ENCODE measurements at places on chromosomes 1 and 21.

DNA sequence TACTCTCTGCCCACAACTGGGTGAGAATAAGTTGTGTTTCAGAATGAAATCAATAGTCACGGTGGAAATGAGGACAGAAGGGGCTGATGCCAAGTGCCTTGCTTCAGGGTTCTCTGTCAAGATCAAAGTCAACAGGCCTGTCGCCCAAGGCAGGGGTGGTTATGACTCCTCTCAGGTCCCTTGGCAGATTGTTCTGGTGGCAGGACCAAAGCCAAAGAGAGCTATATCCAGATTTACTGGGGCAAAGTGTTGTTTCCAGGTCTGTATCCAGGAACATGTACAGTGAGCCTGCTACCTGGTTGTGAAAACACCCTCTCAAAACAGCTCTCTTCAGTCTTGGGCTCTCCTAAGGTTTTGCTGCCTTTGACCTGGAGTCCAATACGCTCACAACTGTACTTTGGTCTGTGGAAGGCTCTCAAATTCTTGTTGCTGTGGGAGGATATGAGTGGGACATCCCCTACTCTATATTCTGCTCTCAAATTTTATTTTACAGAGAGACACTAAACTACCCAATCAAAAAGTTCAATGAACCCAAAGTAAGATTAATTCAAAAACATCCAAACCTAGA lies 175.1 kb upstream of the ETV3 start:
- no peak for DNase-seq

DNA sequence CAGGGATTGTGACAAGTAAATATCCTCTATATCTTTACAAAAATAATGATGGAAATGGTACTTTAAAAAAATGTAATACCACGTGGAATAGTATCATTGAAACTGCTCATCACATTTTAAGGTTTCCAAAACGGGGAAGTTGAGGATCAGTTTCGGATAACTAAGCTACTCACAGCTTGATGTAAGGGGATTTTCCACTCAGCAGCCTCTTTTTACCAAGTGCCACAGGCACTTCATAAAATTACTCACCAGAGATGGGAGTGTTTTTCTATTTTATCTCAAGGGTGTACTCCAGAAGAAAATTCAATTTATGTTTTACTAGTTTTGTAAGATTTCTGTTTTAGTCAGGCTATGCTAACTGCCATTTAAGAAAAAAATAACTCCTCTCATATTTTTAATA lies 91.7 kb downstream of the TPR start:
- DNase-seq: no peak

DNA sequence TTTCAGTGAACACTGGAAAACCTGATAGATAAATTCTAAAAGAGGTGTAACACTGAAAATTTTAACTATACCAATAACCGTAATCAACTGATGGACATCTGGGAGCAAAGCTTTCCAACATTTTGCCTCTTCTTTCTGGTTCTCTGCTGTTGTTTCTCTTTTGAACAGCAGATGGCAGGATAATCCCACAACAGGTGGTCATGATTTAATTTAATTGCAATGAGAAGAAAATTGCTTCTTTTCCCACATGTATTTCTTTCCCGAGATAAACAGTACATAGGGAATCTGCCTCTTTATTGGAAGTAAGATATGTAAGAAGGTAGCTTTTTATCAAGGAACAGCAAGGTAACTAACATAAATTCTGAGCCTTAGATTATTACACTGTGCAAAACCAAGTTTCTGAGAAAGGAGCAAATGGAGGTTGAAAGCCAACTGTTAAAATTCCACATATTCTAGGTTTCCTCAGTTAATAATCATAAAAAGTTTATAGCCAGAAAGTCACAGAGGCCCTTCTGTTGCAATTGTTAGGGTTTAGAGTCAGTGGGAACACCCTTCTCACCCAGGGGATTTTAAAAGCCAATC lies 72.9 kb downstream of the RPS6KA1 start:
- peak; percentile 3 for DNase-seq

DNA sequence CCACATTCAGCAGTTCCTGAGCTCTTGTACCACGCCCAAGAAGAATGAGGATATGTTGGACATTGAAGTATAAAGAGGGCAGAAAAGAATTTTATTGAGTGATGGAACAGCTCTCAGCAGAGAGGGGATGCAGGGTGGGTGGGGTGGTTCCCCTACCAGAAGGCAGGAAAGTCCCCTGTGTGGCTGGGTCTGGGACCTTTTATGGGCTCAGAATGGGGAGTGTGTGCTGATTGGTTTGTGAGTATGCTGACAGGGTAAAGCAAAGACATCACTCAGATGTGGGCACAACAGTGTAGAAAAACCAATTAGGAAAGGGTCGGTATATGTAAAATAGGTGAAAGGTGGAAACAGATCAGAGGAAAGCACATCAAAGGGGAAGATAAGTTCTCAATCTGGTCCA lies 62.2 kb downstream of the SGIP1 start:
- no peak for DNase-seq

DNA sequence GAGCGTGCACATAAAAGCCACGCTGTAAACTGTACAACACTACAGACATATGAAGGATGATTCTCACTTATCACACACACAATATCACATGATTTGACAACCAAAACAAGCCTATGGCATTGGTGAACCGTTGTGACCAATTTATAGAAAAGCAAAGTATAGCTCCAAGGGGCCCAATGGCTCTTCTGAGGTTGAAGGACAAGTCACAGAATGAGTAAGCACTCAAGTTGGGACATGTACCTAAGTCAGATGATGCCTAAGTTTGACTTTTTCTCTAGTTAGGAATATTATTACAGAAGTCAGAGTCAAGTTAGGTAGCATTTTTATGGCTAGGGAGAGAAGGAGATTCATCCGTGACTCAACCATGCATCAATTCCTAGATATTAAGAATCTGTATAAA lies 45.7 kb downstream of the PLPP3 start:
- DNase-seq: no peak

- DNase-seq: no peak
These were observed 255.3 kb downstream of the FOXD2 start for GRCh38 chr1:47693115-47693514.

DNA sequence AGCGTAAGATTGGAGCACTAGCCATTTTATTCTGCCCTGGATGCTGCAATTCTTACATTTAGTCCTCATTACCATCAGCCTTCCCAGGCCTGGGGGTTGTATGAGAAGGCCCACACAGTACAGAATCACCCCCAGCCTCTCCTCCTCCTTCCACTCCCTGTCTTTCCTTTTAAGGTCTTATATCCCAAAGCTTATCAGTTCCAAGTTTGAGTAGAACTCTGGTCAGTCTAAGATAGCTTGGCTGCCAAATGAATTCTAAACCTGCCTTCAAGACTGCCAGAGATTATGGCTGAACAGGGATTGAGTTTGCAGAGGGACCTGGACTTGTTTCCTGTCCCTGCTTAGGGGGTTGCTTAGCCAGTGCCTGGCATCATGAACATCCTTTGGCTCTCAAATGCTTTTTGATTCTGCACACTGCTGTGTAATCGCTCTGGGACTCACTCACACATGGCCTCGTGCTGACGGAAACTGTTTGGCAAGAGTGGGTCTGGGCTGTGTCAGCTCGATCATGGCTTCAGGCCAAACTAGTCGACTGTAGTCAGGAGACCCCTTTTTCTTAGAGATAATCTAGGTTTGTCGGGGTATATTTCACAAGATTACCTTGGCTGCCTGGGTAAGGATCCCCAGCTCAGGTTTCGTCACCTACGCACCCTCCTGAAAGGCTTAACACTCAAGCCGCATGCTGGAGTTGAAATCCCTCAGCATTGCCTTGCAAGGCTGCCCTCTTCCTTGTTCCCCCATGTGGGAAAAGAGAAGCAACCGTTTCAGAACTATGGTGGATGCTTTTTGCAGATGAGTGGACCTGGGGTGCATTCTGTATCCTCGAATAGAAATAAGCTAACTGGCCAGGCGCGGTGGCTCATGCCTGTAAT lies 252.6 kb downstream of the NFIA start:
- DNase-seq: no peak

DNA sequence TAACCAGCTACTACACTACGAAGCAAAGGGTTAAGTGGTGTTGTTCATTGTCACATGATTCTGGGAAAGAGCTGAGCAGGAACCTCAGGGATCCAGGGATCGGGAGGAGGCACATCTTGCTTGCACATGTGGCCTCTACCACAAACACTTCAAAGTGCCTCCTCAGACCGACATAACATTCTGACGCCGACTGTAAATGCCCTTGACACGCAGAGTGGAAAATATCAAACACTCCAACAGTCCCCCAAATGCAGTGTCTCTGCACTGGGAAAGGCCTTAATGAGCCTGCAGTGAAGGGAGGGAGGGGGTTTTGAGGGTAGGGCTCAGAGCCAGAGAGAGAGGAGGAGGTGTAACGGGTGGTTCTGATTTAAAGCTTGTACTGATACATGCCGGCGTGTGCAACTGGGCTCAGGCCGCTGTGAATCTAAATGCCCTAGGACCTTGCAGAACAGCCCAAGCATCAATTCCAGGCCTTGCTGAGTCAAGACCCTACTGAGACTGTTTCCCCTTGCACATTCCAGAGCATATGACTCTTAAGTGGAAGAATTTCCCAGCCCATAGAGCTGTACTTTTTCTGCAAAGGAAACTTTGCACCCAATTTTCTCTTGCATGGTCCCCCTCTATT lies 163.7 kb downstream of the NTMT2 start:
- no peak for DNase-seq

DNA sequence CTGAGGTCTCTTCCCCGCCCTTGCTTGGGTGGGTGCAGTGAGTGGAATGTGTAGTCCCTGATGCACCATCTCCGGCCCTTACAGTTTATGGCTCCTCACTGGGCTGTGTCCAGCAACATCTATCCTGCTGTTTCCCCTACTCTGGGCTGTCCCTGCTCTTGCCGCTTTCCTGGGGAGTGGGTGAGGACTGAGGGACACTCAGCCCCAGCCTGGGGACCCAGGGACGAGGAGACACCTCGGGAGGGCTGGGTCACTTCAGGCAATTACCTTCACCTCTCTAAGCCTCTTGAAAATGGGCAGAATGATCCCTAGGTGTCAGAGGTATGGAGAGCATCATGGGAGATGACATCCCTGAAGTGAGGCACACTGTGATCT lies 13.6 kb upstream of the LRP8 start:
- DNase-seq: no peak

DNA sequence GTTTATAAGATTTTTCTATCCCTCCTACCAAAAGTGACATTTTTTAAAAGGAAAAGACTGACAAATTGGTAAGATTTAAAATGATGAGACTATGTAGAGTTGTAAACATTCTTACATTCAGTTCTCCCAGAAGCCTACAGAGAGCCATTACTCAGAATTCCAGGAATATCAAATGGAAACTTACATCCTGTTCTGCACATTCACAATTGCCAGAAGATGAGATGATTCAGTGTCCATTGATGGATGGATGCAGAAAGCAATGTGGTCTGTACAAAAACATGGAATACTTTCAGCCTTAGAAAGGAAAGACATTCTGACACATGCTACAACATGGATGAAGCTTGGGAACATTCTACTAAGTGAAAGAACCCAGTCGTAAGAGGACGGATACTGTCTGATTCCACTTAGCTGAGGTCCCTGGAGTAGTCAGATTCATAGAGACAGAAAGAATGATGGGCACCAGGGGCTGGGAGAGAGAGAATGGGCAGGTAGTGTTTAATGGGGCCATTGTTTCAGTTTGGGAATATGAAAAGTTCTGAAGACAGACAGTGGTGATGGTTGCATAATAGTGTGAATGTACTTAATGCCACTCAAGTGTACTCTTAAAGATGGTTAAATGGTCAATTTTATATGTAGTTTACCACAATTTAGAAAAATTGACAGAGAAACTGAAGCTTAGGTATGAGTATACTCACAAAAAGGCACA lies 16.6 kb downstream of the MX1 start:
- DNase-seq: no peak

- DNase-seq: no peak
These were observed 566.0 kb downstream of the AJAP1 start for GRCh38 chr1:5220421-5220820.

GRCh38 chr1:89863165-89863830 lies 42.5 kb downstream of the LRRC8D start:
- no peak for DNase-seq

- no peak for DNase-seq
These were observed 358.1 kb downstream of the LRRIQ3 start for GRCh38 chr1:73839922-73840321.

GRCh38 chr1:156247460-156248322 lies at the start of gene PAQR6:
Gene PAQR6 (minus strand): TSS chr1:156248056. CDS start chr1:156246731, 1,325 bp downstream.
- no peak for DNase-seq

DNA sequence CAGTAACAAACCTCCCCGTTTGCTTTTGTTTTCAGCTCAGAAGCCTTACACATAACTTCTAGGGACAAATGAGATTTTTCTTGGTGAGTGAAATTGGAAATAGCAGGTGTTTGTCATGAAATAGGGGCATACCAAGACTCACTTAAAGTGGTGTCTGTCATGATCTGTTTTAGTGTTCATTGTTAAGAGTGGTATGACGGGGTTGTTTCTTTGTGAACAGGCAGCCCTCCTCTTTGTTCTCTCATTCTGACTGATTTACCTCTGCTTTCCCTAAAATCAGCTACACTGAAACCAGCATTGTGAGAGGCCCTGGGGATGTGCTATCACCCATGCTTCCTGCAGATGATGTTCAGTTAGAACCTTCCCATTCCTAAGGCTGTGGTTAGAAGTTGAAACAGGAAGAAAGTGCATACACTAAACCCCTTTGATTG lies 2.5 kb upstream of the ERO1B start:
- DNase-seq: no peak
